ENCODE measurements at places on chromosomes 16 and 17. TPM values are rescaled to one million over a fixed set of nuclear protein-coding genes. Genes with fewer than 3 reads are reported as not detected.
A peak's percentile ranks its signal among the peaks of the same experiment; 100 is the strongest.

- no peak for DNase-seq
These were observed 7.8 kb upstream of the SLC38A10 start for GRCh38 chr17:81302861-81303333.

C17orf67 gene
- polyA plus RNA-seq: 1.6 TPM

- DNase-seq: no peak
These were observed 5.3 kb upstream of the PPM1D start for GRCh38 chr17:60594734-60595133.

DNA sequence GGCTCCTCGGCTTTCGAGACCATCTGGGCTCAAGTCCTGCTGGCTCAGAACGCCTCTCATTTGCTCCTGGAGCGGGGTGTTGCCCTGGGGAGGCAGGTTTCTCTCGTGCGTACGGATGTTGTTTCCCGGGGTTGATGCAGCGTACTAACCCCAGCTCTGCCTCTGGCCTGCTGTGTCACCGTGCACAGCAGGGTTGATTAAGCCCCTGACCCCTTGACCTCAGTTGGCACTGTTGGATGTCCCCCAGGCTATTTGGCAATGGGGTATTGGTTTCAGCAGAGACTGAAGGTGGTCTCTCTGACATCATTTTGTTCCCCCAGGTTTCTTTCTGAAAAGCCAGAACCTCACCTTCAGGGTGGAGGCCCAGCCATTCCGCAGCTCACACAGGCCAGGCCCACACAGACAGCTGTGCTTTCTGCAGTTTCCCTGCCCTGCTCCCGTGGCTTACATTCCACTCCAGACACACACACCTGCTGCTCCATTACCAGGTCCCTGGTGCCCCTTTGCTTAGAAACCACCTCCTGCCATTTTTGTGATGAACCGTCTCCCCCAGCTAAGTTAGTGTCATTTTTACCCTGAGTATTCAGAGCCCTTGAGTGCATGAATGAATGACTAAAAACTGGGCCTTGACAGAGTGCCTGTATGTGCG, 233.5 kb downstream of the CCDC182 start:
- DNase-seq: no peak

DNA sequence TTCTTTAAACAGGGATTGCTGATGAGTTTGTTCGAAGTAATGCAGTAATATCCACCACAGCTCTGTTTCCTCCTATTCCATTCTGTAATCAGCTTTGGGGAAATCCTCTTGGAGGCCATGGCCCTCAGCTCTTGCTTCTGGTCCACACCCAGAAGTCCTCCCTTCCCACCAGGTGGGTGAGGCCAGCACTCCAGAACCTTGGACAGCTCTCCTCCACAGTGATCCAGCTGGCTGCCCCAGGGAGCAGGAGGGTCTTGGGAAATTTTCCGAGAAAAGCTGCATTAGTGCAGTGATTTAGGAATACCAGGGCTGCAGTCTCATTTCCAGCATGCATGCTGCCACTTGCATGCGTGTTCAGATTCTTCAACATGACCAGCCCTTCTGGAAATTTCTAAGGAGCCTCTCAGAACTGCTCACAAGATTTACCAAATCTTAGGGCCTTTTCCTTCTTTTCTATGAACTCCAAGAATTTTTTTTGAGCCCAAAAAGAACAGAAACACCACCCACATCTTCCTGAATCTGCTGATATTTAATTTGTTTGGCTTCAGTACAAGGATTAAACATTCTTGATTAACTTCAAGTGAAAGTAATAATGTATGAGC, 4.2 kb downstream of the SMPD3 start:
- peak; percentile 73 for DNase-seq

All from left kidney (tissue), 8 donors.